Smooth muscle cell of the brain vasculature (primary cell): ENCODE measurements at places on chromosomes 13 and 19.

DNA sequence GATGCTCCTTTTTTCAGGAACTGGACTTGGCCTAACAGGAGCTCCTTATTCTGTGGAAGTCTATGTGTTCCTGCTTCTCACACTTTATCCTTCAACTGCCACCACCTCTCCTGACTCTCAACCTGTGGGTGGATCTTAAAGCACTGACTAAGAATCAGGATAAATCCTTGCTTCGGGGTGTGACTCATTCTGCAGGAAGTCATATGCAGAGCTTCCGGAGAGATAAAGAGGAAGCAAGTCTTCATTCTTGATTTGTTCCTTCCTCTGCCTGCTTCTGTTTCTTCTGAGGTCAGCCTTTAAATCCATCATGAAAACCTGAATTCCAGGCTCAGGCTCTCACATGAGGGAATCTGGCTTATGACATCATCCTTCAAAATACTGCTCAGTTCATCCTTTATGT is 137.1 kb upstream of the ATXN8OS start:
- DNase-seq: no peak

DNA sequence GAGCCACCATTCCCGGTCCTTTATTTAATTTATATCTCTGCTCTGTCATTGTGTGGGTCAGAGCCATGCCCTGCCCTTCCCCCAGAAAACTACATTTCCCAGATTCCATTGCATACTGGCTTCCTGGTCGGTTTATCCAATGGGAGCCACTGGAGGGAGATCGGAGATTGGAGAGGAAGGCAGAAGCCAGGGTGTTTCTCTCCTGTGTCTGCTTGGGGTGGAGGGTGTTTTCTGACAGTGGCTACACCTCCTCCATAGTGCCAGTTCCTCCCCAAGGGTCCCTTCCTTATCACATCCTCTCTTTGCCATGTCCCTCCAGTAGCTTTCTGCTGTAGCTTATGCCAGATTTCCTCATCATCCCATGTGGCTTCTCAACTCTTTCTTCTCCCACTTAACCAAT is 19.0 kb downstream of the OLFM2 start:
- no peak for DNase-seq

GRCh38 chr19:55362990-55363716 is at the start of gene GARIN5B:
GARIN5B (minus strand) TSS chr19:55363260; CDS start chr19:55363066, 194 bp downstream.
- no peak for DNase-seq

GRCh38 chr13:57582032-57582431 is 49.5 kb upstream of the PCDH17 start:
- no peak for DNase-seq

GRCh38 chr19:31718898-31719297 is 369.7 kb upstream of the TSHZ3 start:
- no peak for DNase-seq

- DNase-seq: peak; percentile 18
Measured at GRCh38 chr13:59774491-59774971, 389.2 kb downstream of the DIAPH3 start.

- no peak for DNase-seq
Measured at GRCh38 chr19:31461814-31462539, 112.7 kb upstream of the TSHZ3 start.

- no peak for DNase-seq
Measured at GRCh38 chr13:112124141-112124540, 57.2 kb downstream of the SOX1 start.

- no peak for DNase-seq
Measured at GRCh38 chr13:94928127-94928775, 215.9 kb upstream of the SOX21 start.

GRCh38 chr19:46256855-46257254 is 27.3 kb downstream of the IGFL1 start:
- no peak for DNase-seq

DNA sequence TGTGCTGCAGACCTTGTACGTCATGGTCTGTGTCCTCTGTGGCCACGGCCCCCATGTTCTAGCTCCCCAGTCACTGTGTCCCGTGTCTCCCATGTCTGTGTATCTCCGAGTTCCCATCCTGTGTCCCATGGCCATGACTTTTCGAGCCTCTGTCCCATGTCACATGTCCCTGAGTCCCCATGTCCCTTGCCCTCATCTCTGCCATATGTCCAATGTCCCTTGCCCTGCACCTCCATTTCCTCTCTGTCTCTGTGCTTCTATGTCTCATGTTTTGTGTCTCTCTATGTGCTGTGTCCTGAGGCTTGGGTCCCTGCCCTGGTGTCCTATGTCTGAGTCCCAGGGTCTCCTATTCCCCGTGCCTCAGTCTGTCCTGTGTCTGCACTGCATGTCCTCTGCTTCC is 2.0 kb downstream of the ATP4A start:
- no peak for DNase-seq

DNA sequence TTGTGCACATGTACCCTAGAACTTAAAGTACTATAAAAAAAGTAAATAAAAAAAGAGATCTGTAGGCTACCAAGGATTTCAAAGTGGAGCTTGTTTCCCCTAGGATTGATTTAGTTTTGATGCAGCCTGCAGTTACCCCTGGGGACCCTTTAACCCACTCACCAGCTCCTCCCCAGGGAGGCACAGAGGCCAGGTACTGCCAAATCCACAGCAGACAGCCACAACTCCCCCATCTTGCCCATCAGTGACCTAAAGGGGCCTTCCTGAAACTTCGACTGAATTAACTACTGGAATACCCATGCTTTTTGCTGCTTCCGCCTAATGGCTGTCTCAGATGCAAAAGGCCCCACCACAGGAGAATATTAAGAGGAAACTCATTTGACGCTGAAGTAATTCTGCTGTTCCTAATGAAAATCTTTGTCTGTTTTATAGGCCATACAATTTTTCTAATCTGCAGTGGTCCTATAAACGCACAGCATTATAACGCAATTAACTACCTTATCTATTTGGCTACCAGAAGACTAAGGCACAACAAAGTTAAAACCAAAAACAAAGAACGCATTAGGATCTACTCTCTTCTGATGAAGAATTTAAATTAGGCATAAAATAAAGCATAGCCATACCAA is 95.0 kb downstream of the FOXO1 start:
- no peak for DNase-seq

DNA sequence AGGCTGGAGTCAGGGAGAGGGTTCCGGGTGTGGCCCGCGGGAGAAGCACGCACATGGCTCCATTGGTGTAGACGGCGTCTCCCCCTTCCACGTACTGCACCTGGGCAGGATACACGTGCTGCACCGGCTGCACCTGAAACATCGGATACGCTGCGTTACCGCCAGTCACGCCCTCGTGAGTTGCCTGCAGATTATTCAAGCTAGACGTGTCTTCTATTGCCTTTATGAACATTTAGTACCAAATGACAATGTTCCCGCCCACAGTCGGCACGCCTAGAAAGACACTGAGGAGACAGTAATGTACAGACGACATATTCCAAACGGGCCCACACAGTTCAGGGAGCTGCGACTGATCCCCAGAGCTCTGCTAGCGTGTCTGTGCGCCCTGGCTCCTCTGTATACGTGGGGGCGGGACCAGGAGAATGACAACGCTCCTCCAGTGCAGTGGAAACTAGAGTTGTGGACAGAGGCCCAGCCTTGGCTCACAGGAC is 64.1 kb upstream of the RANBP3 start:
- no peak for DNase-seq

GRCh38 chr19:5130371-5131030 is 161.6 kb downstream of the KDM4B start:
- DNase-seq: no peak

DNA sequence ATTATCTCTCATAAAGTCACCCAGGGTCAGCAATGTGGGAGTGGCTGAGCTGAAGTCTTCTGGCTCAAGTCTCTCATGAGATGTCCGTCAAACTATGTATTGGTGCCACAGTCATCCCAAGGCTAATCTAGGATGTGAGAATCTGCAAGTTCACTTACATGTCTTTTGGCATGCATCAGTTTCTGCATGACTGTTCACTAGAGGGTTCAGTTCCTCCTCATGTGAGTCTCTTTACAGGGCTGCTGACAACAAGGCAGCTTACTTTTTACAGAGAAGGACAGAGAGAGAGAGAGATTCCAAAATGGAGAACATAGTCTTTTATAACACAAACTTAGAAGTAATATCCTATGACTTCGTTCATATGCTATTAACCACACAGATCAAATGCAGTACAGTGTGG is 328.8 kb upstream of the SLITRK1 start:
- no peak for DNase-seq

- DNase-seq: no peak
Measured at GRCh38 chr19:33416307-33417215, 43.1 kb downstream of the CEBPG start.

GRCh38 chr19:12155324-12155860 is 1.1 kb downstream of the ZNF625 start:
- no peak for DNase-seq

- DNase-seq: no peak
Measured at GRCh38 chr13:95154413-95154886, 146.8 kb downstream of the ABCC4 start.

- no peak for DNase-seq
Measured at GRCh38 chr13:20492641-20493040, 33.0 kb downstream of the CRYL1 start.

DNA sequence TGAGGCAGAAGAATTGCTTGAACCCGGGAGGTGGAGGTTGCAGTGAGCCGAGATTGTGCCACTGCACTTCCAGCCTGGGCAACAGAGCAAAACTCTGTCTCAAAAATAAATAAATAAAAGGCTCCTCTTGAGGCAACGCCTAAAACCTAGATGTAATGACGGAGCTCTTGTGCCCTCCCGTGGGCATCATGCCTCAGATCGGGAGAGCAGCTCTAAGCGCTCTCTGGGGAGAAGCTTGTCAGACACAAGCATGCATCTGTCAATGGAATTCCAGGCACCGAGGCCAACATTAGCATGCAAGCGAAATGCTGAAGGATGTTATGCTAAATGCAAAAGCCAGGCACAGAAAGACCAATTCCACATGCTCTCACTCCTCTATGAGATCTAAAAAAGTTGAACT is 45.6 kb upstream of the MRI1 start:
- DNase-seq: peak; percentile 29

- DNase-seq: no peak
Measured at GRCh38 chr13:97498419-97498818, 64.5 kb downstream of the RAP2A start.

- no peak for DNase-seq
Measured at GRCh38 chr13:85597790-85598500, 201.3 kb downstream of the SLITRK6 start.

DNA sequence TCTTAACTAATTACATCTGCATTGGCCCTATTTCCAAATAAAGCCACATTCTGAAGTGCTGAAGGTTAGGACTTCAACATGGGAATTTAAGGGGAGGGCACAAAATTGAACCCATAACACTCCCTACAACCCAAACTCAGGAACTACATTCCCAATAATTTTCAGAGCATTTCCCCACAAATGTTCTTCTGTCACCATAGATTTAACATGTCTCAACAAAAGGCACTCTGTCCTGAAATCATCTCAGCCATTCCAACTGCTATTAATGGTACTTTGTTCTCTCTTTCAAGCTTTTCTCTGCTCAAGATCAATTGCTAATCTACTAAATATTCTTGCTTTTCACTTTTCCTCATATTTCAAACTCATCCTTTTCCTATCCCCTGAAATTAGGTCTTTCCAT is 74.0 kb upstream of the SOX1 start:
- no peak for DNase-seq

DNA sequence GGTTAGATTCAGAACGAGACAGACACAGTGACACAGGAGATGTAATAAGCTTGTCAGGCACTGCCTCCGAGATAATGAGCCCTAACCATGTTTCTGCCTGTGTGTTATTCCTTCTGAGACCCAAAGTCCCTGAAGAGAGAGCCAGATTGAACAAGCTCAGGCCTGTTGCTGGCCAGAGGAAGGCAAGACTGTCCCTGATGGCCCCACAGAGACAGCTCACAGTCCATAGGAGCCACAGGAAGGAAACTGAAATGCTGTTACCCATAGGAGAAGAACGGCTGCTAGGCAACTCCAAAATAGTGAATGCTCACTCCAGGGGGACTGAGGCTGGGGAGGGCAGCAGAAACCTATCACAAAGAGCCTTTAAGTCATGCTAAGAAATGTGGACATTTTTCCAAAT is 31.8 kb upstream of the RFXAP start:
- DNase-seq: no peak

- no peak for DNase-seq
Measured at GRCh38 chr13:31947506-31947905, 84.1 kb upstream of the FRY start.

- no peak for DNase-seq
Measured at GRCh38 chr13:32976056-32976805, 40.0 kb upstream of the KL start.

DNA sequence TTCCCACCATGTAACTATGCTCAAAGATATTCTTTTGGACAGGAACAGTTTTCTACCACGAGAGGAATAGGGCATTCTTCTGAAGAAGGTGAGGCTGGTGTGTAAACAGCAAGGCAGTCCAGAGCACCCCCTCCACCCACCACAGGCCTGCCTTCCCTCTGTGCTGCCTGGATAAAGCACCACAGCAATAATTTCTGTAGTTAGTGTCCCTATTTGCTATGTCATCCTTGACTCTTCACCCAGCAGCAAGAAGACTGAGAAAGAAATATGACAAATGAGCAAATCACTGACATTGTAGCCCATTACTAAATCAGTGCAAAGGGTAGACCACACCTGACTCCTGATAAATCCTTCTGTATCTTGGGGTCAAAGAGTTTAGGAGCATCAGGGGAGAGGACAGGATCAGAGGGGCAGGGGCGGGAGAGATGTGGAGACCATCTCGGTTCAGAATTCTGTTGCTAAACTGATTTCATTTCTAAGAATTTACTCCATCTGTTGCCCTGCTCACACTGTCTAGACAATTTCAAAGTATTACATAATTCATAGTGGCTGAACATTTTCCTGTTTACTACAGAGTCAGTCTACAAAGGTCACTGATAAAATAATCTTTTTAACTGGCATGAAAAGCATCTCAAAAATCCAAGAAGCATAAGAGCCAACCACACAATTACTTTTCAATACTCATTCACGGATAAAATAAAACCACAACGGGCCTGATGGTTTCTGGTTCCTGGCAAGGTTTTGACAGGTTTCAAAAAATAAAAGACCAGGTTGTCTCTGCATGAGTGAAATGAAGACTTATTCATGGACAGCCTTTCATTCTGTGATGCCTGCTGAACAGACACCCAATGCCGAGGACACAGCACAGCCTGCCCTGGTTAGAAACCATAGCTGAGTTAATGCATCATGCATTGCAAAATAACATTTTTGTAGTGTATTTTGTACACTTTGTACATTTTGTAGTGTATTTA is 88.4 kb upstream of the IRS2 start:
- DNase-seq: no peak

GRCh38 chr13:75547917-75548316 is 1.7 kb upstream of the UCHL3 start:
- no peak for DNase-seq

DNA sequence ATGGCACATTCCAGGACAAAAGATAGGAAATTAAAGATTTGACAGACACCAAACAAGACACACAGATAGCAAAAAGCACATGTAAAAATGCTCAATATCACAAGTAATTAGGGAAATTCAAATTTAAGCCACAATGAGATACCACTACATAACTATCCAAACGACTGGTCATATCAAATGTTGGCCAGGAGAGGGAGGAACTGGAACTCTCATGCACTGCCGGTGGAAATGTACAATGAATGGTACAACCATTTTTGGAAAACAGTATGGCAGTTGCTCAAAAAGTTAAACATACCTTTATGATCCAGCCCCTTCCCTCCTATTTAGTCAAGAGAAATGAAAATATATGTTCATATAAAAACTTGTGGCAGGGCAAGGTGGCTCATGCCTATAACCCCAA is 36.8 kb upstream of the CYP2S1 start:
- DNase-seq: no peak
